ENCODE measurements at places on chromosomes 7 and 10.

GRCh38 chr10:117921421-117921820 lies 125.3 kb downstream of the RAB11FIP2 start:
- no peak for DNase-seq

- DNase-seq, result no peak
Measured at GRCh38 chr7:134191876-134192275, 64.7 kb downstream of the LRGUK start.

- no peak for DNase-seq
Measured at GRCh38 chr7:106457678-106458077, 172.9 kb upstream of the NAMPT start.

GRCh38 chr7:44631458-44632115 lies 25.2 kb downstream of the OGDH start:
- no peak for DNase-seq

- no peak for DNase-seq
Measured at GRCh38 chr7:95106401-95106800, 199.0 kb downstream of the PPP1R9A start.

- DNase-seq, result no peak
Measured at GRCh38 chr7:35695473-35695850, 527 bp upstream of the HERPUD2 start.

- no peak for DNase-seq
Measured at GRCh38 chr10:130206216-130206737, 70.1 kb downstream of the GLRX3 start.

GRCh38 chr10:104353325-104354048 lies at the start of gene CFAP58:
Gene CFAP58 (plus strand): TSS chr10:104353833. CDS start chr10:104353898, 65 bp downstream.
- DNase-seq, result peak; percentile 81

- DNase-seq, result no peak
Measured at GRCh38 chr10:90871279-90871765, 452 bp upstream of the RPP30 start.

DNA sequence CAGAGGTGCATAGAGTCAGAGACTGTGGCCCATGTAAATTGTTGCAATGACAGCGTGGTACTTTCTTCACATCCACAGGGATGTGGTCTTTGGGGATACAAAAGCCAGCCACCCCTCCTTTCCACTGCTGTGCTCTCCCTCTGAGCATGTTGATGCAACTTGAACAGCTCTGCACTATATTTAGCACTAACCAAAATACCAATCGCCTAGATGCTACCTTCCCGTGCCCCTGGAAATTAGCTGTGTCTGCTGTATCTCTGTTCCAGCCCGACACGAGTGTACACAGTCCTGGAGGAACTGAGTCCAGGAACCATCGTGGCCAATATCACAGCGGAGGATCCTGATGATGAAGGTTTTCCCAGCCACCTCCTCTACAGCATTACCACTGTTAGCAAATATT lies 38.1 kb downstream of the CDHR3 start:
- no peak for DNase-seq

DNA sequence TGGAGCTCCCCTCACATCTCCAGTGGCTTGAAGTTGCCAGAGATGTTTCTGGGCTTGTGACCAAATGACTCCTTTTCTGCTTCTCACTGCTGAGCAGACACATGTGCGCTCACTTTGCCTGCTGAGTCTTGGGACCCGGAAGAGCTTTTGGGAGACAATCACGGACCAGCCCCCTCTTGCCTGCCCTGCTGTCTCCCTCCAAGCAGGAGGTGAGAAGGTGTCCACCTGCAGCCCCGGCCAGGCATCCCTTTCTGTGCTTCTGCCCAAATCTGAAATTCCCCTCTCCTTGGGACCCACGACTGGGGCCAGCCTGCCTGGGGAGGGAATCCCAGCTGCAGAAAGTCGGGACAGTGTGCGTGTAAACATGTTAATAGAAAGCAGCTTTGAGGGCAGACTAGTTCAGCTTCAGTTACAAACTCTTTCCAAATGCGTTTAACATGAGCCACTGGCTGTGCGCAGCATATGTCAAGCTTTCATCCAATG lies 31.7 kb downstream of the HTRA1 start:
- no peak for DNase-seq

GRCh38 chr7:66452165-66452564 lies 176.5 kb upstream of the KCTD7 start:
- DNase-seq, result no peak

- no peak for DNase-seq
Measured at GRCh38 chr10:60388709-60389301, 870 bp downstream of the ANK3 start.

- no peak for DNase-seq
Measured at GRCh38 chr7:126339813-126340212, 912.9 kb downstream of the GRM8 start.

DNA sequence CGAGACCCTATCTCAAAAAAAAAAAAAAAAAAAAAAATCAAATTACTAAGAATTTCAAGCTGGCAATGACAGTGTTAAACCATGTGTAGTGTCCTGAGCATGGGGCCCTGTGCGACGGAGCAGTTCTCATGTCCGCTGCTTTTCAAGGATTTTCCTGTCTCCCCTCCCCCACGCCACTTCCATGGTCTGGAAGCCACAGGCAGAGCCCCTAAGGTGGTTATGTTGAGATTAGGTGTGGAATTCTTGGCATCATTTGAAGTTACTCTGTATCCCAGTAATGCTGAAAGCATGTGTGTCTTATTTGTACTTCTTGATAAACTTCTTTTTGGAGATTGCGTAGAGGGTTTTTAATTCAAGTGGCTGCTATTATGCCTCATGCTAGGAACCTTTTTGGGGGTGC lies 65.2 kb downstream of the PFKFB3 start:
- DNase-seq, result no peak

- DNase-seq, result no peak
Measured at GRCh38 chr7:107668296-107668695, 7.7 kb downstream of the SLC26A4 start.

DNA sequence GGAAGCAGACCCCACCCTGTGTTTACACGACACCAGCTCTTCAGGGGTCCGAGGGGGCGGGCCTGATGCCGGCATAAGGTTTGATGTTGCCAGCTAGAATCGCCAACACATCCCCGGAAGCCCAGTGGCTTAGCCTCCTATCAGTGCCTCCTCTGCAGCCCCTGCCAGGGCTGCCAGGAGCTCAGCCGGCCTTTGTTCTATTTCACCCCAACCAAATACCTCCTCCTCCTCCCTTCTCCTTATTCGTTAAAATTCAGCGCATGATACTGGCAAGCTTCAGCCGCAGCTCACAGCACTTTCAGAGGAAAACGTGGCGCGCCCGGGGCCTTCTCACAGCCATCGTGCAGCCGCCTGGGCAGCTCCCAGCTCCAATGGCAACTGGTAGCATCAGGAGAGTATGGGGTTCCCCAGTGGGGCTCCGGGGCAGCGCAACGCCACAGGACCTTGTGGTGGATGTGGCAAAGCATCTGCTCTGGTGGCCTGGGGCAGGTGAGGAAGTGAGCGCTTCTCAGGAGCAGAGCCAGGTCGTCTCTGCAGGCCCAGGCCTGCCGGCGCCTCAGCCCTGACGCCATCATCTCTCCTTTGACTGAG lies 176.4 kb upstream of the RHEB start:
- no peak for DNase-seq

- no peak for DNase-seq
Measured at GRCh38 chr7:87505122-87505521, 29.6 kb upstream of the ABCB4 start.

- no peak for DNase-seq
Measured at GRCh38 chr10:97270523-97271154, 21.8 kb downstream of the ARHGAP19 start.

- no peak for DNase-seq
Measured at GRCh38 chr7:51647931-51648351, 331.3 kb upstream of the COBL start.

- no peak for DNase-seq
Measured at GRCh38 chr7:137893143-137893742, 46.5 kb upstream of the DGKI start.

- DNase-seq, result no peak
Measured at GRCh38 chr7:107995184-107996071, 7.5 kb downstream of the LAMB1 start.

GRCh38 chr10:124160176-124160575 lies 66.8 kb upstream of the CHST15 start:
- DNase-seq, result no peak

GRCh38 chr10:25232204-25232603 lies 57.4 kb downstream of the GPR158 start:
- no peak for DNase-seq
